ENCODE measurements at places on chromosomes 11 and 22.

GRCh38 chr11:2886191-2886894 lies 768 bp upstream of the CDKN1C start:
- DNase-seq, result no peak

- no peak for DNase-seq
Observed at GRCh38 chr11:35614939-35615569, 3.2 kb upstream of the FJX1 start.

DNA sequence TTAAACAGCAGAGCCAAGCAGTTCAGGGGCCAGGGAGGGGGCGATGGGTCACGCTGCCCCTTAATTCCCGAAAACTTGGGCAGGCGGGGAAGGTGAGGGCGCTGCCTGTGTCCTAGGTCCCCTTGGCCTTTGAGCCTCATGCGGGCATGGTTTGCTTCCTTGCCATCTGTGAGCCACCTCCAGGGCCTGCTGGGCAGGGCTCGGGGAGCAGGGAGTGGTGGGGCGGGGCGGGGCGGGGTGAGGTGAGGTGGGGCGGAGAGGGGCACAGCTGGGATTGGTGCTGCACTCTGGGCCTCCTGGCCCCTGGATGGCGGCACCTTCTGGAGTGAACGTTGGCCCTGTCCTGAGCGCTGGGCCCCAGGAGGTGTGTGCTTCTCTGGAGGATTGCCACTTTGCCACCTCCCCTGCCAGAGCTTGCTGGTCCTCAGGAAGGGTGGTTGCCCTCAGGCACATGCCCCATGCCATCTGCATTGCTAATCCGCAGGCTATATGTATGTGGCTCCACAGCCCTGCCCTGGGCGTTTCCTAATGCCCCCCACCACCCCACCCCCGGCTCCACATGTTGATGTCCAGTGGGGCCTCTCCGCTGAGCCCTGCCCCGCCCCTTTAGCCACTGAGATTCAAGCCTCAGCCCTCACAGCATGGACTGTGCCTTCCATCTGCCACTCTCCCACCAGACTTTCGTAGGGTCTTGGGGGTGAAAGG lies 352.5 kb downstream of the TBC1D22A start:
- peak; percentile 2 for DNase-seq

- no peak for DNase-seq
Observed at GRCh38 chr11:103768816-103769215, 267.6 kb upstream of the DDI1 start.

DNA sequence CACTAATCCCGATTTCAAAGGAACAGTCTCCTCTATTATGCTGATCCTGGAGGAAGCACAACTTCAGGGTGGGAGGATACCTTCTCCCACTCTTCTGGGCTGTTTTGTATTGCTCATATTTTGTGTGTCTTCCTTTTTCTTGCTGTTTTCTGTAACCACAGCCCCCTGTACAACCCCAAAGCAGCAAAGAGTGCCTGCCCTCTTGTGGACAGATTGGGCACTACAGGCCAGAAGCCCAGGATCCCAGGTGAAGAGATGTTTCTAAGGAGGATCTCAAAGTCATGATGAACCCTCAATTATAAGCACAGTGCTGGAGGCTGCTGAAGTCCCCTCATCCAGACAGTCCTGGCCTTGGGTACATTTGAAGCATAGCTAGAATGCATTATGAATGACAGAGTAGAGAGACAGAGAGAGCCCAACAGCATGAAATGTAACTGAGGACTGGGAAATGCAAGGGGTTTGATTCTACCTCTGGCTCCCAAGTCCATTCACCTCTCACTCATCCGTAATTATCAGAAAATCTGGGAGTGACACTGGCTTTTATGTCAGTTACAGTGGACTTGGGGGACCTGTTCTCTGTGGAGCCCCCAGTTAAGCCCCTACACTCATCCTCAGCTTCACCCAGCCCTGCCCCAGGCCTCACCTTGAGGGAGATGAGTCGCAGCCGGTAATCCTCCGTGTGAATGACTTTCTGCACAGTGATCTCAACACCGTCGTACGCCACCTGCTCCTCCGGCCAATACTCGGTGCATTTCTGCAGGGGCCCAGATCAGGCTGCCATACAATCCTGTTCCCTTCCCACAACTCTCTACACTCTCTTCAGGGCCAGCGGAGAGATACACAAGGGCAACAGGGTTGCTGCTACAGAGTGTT lies 6.2 kb upstream of the IGSF22 start:
- peak; percentile 55 for DNase-seq

All from CD4-positive, alpha-beta T cell treated with Interleukin-15 for 1 hour (primary cell).